ENCODE measurements at places on chromosomes 11 and 22. TPM values are rescaled to one million over a fixed set of nuclear protein-coding genes. Genes with fewer than 3 reads are reported as not detected.

DNA sequence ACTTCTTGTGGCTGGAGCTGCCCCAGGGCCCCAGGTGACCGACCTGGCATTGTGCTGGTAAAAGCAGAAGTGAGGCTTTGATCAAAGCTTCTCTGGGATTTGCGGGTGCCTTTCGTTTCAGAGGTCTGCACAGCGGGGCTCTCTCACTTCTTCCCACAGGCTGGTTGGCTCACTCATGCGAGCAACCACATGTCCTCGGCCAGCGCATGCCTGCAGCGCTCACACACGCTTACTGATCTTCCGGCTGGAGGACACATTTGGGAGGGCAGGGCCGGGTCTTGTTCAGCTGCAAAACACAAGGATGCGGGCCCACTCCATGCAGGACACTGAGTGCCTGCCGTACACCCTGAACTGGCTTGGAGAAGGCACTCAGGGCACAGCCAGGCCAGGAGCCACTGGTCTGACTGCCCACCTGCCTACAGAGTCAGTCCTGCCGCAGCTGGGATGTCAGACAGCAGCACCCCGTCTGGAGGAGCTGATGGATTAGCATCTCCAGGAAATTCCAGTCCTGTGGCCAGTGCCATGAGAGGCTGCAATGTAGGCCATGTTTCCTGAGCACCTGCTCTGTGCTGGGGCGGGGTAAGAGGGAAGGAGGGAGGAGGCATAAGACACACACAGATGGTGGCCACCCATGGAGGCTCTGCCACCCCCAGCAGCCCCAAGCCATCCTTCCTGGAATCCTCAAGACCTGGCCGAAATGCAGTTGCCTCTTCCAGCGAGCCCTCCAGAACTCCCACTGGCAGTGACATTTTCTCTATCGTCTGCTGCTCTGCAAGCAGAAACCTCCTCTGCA is 1383.2 kb downstream of the BRD1 start:
- H3K36me3 ChIP-seq: no peaks in the 10 kb centered on the region
- no peak overlapping the region for H3K4me3 ChIP-seq
- DNase-seq: no peak
- H3K27me3 ChIP-seq: no peaks in the 10 kb centered on the region
- H3K4me1 ChIP-seq: no peaks in the 10 kb centered on the region

GRCh38 chr11:92266806-92267205 is 42.2 kb downstream of the FAT3 start:
- H3K4me3 ChIP-seq: no peak overlapping the region
- no peak overlapping the region for H3K27ac ChIP-seq
- no peaks in the 10 kb centered on the region for H3K4me1 ChIP-seq
- no peaks in the 10 kb centered on the region for H3K36me3 ChIP-seq
- no peak for DNase-seq
- H3K27me3 ChIP-seq: no peaks in the 10 kb centered on the region

DNA sequence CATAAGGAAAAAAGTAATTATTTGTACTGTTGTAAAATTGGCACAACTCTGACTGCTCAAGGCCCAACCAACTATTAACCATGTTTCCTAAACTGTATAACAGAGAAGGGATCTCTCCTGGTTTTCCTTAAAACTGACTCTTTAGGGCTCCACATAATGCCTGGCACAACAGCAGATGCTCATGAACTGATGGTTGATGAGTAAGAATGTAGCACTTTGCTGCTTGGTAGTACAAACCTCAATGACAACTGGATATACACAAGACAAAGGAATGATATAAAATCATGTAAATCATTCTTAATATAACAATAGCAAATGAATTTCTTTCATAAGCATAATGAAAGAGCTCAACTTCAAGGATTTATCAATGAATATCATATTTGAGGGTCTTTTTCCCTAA is 11.7 kb downstream of the MSANTD2 start:
- no peak overlapping the region for H3K4me3 ChIP-seq
- no peak for DNase-seq
- H3K4me1 ChIP-seq: peaks cover 10% of the 10 kb centered on the region
- no peaks in the 10 kb centered on the region for H3K27me3 ChIP-seq
- H3K36me3 ChIP-seq: no peaks in the 10 kb centered on the region

The OR51E1 gene
- total RNA-seq: not detected
